ENCODE measurements at places on chromosomes 16 and 17.
A peak's percentile ranks its signal among the peaks of the same experiment; 100 is the strongest.

- no peak for DNase-seq
Observed at GRCh38 chr17:77548967-77549366, 408.2 kb downstream of the SEC14L1 start.

GRCh38 chr16:64687786-64688185 is 434.1 kb downstream of the CDH11 start:
- DNase-seq = no peak

GRCh38 chr17:66840061-66840460 is 5.1 kb downstream of the CACNG5 start:
- DNase-seq = no peak

- peak; percentile 11 for DNase-seq
Observed at GRCh38 chr17:31469959-31470358, 78.5 kb downstream of the RAB11FIP4 start.

- DNase-seq = no peak
Observed at GRCh38 chr17:77245162-77245926, 104.6 kb downstream of the SEC14L1 start.

DNA sequence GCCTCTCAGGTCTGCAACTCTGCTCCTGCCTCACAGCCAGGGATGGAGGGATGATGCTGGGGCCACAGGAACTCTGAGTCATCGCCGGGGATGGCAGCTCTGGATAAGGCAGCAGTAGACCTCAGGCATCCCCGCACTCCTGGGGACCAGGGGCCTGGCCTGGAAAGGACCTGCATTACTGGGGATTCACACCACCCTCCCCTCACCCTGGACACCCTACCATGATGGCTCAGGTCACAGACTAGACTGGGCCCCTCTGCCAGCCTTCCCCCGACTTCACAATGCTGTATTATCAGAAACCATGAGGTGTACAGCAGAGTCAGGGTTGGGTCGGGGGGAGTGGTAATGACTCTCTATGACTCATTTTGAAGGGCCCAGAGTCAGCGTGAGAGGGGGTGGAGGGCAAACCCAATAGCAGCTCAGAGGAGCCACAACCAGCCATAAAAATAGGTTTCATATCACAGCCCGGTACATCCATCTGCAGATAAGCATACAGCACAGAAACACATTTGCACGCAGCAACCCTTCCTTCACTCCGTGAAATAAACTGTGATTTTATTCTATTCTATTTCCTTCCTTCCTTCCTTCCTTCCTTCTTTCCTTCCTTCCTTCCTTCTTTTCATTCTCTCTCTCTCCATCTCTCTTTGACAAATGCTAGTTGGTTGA is 28.8 kb downstream of the DYNLRB2 start:
- peak; percentile 93 for DNase-seq

DNA sequence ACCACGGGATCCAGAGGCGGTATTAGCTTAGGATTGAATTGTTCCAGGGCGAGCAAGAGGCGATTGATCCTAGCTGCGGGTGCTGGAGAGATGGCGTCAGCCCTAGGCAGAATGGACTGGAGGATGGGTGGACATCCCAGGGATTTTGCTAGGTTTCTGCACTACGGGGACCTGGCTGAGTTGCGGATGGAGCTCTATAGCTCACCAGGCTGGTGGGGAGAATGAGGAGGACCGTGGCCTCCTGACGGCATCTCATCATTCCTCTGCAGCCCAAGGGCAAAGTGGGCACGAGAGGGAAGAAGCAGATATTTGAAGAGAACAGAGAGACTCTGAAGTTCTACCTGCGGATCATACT is 614 bp downstream of the TMEM208 start:
- no peak for DNase-seq

DNA sequence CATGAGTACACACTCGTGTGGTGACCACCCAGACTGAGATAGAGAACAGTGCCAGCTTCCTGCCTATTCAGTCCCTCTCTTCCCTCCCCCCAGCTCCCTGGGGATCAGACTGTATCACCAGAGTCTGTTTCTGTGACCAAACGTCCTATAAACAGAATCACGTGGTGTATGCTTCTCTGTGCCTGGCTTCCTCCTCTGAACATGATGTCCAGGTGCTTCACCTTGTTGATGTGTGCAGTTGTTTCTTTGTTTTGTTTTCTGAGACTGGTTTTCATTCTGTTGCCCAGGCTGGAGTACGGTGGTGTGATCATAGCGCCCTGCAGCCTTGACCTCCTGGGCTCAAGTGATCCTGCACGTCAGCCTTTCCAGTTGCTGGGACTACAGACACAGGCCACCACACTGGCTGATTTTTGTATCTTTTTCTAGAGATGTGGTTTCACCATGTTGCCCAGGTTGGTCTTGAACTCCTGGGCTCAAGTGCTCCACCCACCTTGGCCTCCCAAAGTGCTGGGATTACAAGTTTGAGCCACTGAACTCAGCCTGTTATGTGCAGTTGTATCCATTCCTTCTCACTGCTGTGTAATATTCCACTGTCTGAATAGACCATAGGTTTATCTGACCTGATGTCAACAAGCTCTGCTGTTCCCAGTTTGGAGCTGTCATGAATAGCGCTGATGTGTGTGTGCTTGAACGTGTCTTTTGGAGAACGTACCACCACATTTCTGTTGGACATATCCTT is 28.9 kb upstream of the PRM1 start:
- DNase-seq = no peak

DNA sequence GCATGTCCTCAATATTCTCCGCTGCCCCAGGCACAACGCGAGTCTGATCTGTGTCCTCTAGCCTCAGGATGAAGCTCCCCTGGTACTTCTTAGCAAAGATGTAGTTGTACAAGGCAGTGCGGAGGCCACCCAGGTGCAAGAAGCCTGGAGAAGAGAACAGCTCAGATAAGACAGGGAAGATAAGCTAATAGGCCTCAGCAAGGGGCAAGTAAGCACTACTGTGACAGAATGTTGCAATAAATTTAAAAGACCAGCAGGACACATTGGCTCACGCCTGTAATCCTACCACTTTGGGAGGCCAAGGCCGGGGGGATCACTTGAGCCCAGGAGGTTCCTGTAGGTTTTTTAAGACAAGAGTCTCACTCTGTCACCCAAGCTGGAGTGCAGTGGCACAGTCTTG is 5.0 kb downstream of the EARS2 start:
- DNase-seq = no peak

- no peak for DNase-seq
Observed at GRCh38 chr17:57574040-57574513, 171.0 kb downstream of the CCDC182 start.

DNA sequence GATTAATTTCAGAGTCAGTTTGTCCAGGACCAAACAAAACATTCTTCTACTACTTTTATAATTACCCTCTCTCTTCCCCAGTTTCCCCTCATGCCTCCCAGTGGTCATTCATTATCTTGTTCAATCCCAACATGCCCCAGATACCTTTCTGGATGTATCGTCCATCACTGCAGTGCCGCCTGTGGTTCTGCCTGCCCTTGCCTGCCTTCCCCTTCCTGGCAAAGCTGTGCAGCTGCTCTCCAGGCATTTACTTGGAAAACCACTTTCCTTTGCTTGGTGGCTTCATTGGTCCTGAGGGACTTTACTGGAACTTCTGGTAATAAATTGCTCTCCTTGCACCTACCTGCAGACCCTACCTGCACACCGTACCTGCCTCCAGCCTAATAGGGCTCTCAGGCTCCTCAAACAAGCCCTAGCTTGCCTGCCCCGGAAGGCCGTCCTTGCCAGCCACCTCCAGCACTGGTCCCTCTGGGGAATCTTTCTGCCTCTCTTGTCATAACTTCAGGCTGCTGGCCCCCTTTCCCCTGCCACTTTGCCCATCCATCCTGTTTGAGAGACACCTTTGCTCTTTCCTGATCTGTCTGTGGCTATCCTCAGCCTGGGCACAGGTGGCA is 19.5 kb upstream of the MSI2 start:
- no peak for DNase-seq

- DNase-seq = no peak
Observed at GRCh38 chr17:60333628-60334031, 58.3 kb downstream of the USP32 start.

DNA sequence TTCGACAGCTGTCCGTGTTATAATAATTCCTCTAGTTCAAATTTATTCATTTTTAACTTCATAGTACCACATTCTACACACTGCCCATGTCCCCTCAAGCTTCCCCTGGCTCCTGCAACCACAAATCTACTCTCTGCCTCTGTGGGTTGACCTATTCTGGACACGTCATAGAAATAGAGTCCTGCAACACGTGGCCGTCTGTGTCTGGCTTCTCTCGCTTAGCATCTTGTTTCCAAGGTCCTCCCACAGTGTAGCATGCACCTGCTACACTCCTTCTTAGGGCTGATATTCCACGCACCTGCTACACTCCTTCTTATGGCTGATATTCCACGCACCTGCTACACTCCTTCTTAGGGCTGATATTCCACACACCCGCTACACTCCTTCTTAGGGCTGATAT is 16.5 kb downstream of the SCGB1C2 start:
- DNase-seq = no peak

DNA sequence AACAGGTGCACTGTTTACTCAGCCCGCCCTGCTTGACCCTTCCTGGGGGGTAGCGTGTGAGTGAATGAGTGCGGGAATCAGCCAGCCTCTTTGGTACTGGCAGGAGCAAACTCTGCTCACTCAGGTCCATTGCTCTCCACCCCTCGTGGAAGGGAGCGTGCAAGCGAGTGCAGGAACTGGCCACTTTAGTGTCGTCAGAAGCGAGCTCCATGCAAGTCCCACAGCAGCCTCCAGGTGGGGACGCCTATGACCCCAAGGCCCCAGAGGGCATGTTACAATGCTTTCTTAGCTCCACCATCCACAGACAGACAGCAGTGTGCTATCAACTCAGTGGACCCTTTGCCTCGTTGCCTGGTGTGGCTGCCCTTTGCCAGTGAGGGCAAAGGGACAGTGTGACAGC is 1025.1 kb upstream of the CDH8 start:
- no peak for DNase-seq
